ENCODE measurements at places on chromosomes 16 and 17.

GRCh38 chr16:8326232-8326631 is 264.1 kb downstream of the TMEM114 start:
- DNase-seq = no peak

DNA sequence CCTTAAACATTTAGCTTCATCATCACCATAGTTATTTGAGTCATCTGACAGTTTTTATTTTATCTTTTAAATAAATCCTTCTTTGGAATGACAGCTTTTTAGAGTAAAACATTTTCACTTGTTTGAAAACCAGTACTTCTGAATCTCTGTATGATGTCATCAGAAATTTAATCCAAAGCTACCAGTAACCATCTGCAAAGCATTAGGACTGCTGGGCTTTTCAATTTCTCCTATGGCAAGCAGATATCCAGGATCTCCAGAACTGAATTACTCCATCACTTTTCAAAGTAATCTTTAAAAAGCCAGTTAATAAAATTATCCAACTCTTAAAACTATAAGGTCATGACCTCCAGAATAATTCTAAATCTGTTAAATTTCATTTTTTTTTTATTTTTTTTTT is 51.5 kb downstream of the CHCT1 start:
- DNase-seq = no peak

- DNase-seq = no peak
Observed at GRCh38 chr17:6097005-6097279, 26.8 kb downstream of the WSCD1 start.

GRCh38 chr17:41547921-41548843 is 20.1 kb upstream of the KRT19 start:
- DNase-seq = peak; percentile 46
